ENCODE measurements at places on chromosomes 4 and X.

GRCh38 chrX:21813612-21814368 is 25.6 kb upstream of the MBTPS2 start:
- no peak for DNase-seq

GRCh38 chr4:36209941-36210649 is 34.2 kb downstream of the ARAP2 start:
- DNase-seq: no peak

DNA sequence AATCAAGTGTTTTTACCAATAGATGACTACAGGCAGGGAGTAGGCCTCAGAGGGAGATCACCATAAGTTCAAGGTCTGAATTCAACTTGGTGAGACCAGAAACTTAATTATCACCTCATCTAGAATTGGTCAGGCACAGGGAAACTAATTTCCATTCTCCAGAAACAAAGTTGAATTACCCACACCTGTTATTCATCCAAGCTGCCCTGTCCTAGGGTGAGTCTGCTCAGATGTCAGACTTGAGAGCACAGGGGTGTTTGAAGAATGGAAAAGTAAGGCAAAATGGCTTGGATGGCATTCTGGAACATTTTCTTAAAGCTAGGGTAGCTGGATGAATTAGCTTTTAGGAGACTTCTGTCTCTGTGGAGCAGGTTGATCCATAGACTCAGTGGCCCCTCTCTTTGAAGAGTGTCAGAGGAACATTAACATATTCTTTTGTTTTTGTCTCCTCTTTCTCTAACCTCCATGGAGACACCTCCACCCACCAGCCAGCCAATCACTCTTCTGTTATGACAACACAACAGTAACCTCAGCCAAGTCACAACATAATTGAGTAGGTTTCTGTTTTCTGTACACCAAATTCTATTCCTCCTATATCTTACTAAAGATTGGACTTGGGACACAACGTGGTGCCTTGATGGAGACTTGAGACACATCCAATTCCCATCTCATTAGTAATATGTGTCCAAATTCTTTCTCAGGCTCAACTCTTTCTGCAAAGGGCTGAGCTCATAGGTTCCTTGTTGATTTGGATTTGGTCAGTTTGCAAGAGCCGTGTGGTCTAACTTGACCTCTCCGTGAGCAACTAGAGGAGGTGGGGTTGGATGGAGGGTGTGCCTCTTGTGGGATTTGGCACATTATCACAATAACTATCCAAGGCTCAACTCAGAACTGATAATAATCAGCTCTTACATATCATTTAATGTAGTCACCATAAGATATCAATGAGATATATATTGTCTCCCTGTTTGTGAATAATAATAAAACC is 45.1 kb downstream of the VSIG4 start:
- no peak for DNase-seq

DNA sequence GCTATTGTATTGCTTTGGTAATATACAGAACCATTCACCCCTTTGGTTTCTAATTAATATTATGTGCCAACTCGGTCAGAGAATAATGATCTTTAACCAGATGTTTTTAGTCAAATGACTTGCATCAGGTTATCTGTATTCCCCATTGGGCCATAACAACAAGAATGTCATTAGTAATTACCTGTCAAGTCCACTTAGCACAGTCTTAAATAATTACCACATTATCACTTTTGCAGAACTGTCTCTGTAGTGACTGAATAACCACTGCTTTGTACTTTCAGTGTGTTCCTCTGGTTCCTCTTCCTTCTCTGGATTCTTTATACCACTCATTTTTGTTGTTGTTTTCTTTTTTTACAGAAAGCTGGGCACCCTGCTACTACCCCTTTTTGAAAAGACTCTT is 257.7 kb upstream of the SPOCK3 start:
- no peak for DNase-seq

- no peak for DNase-seq
Measured at GRCh38 chrX:116757491-116757890, 294.7 kb upstream of the CT83 start.

- DNase-seq: no peak
Measured at GRCh38 chrX:106774981-106775380, 27.5 kb upstream of the TBC1D8B start.

GRCh38 chr4:39446842-39447573 is 11.7 kb downstream of the RPL9 start:
- DNase-seq: peak; percentile 56

DNA sequence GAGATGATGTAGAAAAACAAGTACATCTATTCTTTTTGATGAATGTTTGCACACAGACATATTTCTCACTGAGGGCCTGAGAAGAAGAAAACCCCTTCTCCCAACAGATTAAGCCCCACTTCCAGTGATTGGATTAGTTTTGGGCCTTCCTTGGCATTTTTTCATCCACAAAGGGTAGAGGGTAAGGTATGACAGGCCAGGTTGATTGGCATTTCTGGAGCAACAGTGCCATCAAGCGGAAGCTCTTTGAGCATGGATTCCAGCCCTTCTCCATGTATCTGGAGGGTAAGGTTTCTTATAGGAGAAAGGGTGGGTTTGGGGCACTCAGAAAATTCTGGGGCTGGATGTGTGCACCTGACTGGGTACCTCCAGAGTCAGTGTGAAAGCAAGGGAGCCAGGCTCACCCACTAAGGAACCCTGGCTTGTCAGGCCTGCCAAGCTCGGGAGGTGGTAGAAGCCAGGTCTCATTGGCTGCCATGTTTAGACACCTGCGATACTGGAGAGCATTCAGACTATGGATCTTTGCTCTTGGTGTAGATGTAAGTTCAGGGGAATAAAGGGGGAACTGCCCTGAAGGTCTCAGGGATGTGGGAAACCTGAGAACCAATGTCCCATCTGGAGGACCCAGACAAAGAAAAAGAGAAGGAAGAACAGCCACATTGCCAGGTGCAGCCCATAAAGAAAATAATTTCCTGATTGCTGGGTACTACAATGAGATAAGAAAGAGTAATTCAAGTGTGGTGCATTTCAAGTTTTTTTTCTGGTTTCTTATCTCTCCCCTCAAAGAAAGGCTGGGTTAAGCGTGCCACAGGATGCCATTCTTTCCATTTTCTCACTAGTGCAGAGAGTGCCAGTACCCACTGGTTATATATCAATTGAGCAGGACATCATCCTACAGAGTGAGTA is 222.3 kb upstream of the AGTR2 start:
- no peak for DNase-seq

- DNase-seq: no peak
Measured at GRCh38 chr4:147157860-147158701, 212.4 kb upstream of the TTC29 start.

GRCh38 chrX:135688137-135688536 is 25.3 kb upstream of the CT45A1 start:
- DNase-seq: peak; percentile 56

- DNase-seq: no peak
Measured at GRCh38 chr4:31124008-31124585, 403.9 kb downstream of the PCDH7 start.

GRCh38 chr4:180134091-180134866 is 2108.9 kb upstream of the TENM3 start:
- no peak for DNase-seq

GRCh38 chr4:146639506-146639932 is 826 bp downstream of the POU4F2 start:
- no peak for DNase-seq

- no peak for DNase-seq
Measured at GRCh38 chr4:76644831-76645485, 209.9 kb downstream of the SHROOM3 start.

DNA sequence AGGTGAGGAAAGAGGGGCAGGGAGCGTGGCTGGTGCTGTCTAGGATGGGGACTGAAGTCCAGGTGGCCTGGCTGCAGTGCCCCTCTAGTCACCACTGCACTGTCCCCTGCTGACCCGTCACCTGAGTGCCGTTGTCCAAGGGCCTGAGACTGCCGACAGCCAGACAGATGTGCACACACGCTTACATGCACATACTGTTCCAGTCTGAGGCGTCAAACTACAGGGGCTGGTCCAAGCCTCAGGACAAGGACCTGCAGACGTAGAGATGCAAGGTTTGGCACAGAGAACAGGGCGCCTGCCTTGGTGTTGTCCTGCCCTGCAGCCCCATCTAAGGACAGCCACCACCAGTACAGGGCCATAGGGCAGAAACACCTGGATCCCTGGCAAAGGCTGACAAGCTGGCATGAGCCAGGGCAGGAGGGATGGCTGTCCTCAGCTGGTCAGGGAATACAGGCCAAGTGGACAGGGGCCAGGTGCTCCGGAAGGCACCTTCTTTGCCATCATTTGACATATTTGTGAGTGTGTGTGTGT is 1.7 kb downstream of the SLC2A9 start:
- DNase-seq: no peak

GRCh38 chrX:110120025-110120424 is 117.1 kb downstream of the TMEM164 start:
- no peak for DNase-seq

GRCh38 chr4:101000496-101000895 is 346.8 kb downstream of the PPP3CA start:
- DNase-seq: no peak

DNA sequence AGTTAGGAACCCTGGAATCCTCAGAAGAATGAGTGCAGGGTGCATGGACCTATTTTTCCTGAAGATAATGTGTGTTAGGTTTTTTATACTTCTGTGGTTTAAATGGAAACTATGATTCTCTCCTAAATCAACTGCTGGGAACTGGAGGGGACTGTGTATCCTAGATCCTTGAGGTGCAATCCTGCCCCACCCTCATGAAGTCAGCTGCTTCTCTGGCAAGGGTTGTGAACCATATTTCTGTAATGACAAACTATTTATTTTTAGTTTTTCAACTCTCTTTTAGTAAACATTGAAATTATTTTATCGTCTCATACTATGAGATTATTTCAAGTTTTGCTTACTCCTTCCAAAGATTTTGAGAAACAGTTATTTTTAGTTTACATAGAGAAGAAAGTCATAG is 25.8 kb upstream of the VEGFC start:
- no peak for DNase-seq

- DNase-seq: no peak
Measured at GRCh38 chr4:101660607-101661006, 129.9 kb upstream of the BANK1 start.

GRCh38 chr4:129561886-129562671 is 466.1 kb downstream of the C4orf33 start:
- DNase-seq: no peak

DNA sequence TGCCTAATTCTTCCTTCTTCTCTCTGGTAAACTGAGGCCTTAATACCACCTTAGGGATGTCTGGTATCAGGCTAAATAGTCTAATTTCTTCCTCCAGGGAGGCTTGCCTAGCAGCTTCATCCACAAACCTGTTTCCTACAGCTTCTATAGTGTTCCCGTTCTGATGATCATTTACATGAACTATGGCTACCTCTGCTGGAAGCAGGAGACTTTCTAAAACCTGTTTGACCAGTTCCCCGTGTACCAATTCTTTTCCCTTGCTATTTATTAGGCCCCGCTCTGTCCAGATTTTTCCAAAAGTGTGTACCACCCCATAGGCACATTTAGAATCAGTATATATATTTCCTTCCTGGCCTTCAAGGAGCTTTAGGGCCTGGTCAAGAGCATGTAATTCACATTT is 5.8 kb upstream of the USP38 start:
- no peak for DNase-seq

DNA sequence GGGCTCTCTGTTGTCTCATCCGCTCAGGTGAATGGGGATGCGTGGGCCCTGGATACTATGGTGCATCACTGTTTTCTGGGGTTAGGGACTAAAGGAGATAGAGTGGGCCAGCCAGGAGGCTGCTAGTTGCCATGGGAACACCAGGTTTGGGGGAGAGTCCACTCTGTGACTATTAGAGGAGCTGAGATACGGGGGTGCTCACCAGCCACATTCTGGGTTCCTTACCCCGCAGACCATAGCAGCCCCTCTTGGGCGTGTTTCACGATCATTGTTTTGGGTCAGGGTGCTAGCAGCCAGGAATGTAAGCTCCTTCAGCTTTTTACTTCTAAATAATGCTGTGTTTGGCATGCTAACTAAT is 4.6 kb downstream of the EFNB1 start:
- no peak for DNase-seq

DNA sequence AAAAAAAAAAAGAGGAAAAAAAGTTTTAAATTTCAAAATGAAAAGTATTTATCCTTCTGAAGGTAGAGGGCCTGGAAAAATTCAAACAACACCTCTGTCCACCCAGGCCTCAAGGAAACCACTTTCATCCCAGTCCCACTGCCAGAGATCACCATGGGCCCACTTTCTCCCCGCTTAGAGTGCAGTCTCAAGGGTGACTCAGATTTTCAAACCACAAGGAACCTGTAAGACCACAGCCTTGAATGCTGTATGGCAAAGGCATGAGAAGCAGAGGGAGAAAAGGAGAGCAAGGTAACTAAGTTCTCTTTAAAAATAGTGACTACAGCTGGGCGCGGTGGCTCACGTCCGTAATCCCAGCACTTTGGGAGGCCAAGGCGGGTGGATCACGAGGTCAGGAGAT is 87.9 kb upstream of the PACRGL start:
- DNase-seq: no peak

DNA sequence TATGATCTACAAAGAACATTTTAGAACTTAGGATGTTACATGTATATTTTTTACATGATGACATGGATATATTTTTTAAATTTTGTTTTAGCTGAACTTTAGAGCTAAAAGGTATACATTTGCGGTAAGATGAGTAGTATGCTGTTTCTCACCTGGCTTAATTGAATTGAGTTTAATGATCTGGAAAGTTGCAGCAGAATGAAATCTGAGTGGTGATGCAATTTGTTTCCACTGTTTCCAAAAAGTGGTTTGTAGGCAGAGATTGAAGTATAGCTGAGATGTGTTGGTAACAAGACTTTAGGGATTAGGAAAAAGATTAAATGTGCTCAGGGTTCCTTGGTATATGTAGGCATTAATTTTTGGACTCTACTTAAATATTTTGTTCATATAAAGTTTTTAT is 68.1 kb downstream of the HPF1 start:
- DNase-seq: no peak

GRCh38 chr4:29540439-29541102 is 1179.6 kb upstream of the PCDH7 start:
- DNase-seq: no peak

GRCh38 chr4:89486673-89487072 is 179.1 kb upstream of the GPRIN3 start:
- DNase-seq: no peak

DNA sequence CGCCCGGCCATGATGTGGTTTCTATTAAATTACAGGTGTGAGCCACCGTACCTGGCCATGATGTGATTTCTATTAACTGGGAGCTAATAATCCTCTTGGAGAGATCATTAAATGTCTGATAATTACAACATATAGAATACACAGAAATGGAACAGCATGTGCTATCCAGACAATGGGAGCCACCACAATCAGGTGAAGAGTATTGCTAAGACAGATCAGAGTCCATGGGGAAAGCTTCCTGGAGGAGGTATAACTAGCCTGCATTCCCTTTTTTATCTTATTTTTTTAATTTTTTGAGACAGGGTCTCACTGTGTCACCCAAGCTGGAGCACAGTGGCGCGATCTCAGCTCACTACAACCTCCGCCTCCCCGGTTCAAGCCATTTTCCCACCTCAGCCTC is 146.8 kb downstream of the CHRNA9 start:
- DNase-seq: no peak

DNA sequence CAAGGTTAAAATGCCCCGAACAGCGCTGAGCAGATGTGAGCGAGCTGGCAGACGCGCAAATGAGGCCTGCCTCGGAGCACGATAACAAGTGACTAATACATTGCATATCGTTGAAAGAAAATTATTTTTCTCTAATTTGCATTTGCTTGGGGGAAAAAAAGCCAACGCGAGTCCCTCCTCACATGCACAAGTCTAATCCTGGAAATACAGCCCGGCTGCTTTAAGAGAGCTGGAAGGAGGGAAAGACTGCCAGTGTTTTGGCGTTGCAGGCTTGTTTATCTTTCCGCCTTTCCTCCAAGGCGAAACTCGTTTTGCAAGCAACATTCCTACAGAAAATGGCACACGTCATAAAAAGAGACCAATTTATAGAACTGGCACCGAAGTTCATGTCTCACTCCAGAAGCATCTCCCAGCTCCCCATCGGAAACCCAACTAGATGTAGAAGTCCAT is 12.6 kb downstream of the BCOR start:
- DNase-seq: no peak
